ENCODE measurements at places on chromosomes 3 and 15.

DNA sequence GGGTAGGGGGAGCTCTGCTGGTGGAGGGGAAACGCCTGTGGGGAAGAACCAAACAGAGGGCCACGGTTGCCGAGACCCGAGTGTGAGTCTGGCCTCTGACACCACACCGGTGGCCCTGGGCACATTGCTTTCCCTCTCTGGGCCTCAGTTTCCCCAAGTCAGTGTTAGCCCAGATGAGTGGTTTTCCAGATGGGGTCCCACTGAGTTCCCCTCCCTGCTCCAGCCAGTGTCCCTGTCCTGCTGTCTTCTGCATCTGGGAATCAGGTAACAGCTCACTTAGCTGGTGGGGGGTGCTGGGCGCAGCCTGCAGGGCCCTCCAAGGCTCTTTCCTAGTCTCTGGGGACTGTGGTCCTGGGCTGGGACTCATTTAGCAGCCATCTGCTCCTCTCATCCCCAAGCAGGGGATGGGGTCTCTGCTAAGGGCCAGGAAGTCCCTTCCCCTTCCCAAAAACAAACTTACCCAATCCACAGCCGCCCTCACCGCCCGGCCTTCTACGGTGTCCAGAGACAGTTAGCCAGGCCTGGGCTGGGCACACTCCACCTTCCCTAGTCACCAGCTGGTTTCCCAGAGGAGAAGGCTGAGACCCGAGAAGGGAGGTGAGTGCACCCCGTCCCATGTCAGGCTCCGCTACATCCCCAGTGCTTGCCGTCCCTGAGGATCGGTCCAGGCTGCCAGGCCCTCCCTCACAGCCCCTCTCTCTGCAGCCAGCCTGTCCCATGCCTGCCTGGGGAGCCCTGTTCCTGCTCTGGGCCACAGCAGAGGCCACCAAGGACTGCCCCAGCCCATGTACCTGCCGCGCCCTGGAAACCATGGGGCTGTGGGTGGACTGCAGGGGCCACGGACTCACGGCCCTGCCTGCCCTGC is 676 bp downstream of the GP9 start:
- no peak for DNase-seq

GRCh38 chr3:153026026-153026425 is 136.0 kb upstream of the RAP2B start:
- DNase-seq = no peak

GRCh38 chr3:122066331-122067213 is 11.4 kb downstream of the CD86 start:
- DNase-seq = no peak

GRCh38 chr15:89398896-89399237 is 64.2 kb upstream of the POLG start:
- DNase-seq = no peak

All from stimulated activated CD4-positive, alpha-beta T cell treated with anti-CD3 and anti-CD28 coated beads, Interleukin-12 subunit alpha, Interleukin-12 subunit beta, amount 100 ng/mL, for 4 hours (primary cell).